ENCODE measurements at places on chromosomes 1 and 21.

GRCh38 chr21:26565546-26565945 lies 7.5 kb downstream of the CYYR1 start:
- no peak for DNase-seq

GRCh38 chr1:219419860-219420259 lies 193.0 kb downstream of the ZC3H11B start:
- DNase-seq, result no peak

DNA sequence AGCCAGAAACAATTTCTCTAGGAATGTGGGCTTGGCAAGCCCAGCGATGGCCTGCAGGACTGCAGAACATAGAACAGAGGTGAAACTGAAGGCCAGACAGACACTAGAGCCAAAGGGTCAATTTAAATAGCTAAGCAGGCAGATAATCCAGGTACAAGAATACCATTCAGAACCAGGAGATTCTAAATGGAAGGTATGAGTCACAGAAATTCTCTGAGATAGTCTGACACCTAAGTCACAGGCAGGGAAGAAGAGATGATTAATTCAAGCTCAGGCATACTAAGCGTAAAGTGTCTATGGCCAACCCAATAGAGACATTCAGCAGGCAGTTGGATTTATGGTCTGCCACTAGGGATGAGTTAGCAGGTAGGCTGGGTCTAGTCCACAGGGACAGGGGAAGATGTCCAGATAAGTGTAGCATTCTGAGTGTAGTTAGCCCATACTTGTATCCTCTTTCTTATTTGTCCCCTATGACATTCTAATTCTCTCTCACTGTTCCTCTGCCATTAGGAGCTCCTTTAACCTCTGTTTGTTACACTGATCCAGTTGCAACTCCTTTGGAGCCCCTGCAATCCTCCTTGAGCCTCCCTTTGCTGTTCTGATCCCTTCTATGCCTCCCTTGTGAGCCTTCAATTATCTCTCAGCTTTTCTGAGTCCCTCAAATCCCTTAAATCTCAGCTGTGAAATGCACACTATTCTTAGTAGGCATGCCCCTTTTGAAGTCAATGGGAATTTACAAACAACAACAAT lies 383.8 kb downstream of the LMO4 start:
- DNase-seq, result no peak

DNA sequence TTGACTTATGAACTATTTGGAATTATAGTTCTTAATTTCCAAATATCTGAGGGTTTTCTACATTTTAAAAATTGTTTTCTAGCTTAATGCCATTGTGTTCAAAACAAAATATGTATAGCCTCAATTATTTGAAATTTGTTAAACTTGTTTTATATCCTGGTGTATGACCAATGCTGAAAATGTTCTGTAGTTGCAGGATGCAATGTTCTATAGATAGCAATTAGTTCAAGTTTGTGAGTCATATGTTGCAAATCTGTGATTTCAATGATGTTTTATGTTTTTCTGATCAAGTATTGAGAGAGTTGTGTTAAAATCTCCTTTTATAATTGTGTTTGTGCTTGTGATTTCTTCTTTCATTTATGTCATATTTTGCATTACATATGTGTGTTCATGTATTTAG lies 517.5 kb downstream of the ADGRL2 start:
- no peak for DNase-seq

Data from stimulated activated CD4-positive, alpha-beta T cell treated with anti-CD3 and anti-CD28 coated beads, TNF-alpha, amount 100 ng/mL, for 48 hours (primary cell).